ENCODE measurements at places on chromosomes 7 and 10. TPM values are rescaled to one million over a fixed set of nuclear protein-coding genes. Genes with fewer than 3 reads are reported as not detected.

DNA sequence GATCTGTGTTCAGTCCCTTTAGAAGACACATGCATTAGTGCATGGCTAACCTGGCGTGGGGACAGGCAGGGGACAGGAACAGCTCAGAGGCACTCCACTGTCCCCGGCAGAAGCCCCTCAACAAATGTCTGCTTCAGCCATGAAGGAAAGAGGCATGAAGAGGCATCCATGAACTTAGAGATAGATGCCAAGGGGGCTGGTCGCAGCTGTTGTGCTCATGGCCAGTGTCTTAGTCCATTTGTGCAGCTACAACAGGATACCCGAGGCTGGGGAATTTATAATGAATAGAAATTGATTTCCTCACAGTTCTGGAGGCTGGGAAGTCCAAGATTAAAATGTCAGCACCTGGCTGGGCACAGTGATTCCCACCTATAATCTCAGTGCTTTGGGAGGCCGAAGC lies 14.5 kb upstream of the GNA12 start:
- DNase-seq = no peak

The FAM25A gene
- polyA plus RNA-seq = not detected

GRCh38 chr10:33822774-33823173 lies 488.3 kb upstream of the NRP1 start:
- DNase-seq = no peak

GRCh38 chr10:123568751-123569150 lies 97.4 kb upstream of the GPR26 start:
- DNase-seq = no peak

DNA sequence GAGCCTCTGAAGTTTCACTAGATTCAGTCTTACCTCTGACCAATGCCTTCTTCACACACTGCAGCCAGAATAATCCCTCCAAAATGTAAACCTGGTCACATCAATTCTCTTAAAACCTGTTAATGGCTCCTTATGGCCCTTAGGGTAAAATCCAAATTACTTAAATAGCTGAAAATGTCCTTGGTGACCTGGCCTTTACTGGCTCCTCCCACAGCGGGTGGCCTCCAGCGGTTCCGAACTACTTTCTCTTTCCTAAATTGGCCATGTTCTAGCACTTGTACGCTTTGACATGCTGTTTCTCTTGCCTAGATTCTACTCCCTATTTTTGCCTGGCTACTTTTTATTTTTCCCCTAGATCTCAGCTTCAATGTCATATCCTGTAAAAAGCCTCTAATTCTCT lies 36.1 kb downstream of the AGK start:
- no peak for DNase-seq

DNA sequence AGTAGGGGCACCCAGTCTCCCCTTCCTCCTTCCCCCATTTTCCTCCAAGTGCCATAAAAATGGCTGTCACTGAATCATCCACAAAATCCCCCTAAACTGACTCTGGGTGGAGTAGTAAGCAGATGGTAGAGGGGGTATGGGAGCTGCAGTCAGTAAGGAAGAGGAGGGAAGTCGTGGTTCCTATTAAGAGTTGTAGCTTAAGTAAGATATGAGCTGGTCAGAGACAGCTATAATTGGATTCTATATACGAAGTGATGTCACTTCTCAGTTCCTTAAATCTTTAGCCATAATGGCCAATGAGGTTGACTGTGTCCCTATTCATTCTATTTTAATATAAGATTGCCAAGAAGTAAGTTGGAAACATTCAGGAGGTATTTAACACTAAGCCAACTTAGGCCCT lies 131.7 kb downstream of the SLC16A9 start:
- DNase-seq = no peak
